NCI-H1105 (cell line): ENCODE measurements at places on chromosomes 6 and 20.

DNA sequence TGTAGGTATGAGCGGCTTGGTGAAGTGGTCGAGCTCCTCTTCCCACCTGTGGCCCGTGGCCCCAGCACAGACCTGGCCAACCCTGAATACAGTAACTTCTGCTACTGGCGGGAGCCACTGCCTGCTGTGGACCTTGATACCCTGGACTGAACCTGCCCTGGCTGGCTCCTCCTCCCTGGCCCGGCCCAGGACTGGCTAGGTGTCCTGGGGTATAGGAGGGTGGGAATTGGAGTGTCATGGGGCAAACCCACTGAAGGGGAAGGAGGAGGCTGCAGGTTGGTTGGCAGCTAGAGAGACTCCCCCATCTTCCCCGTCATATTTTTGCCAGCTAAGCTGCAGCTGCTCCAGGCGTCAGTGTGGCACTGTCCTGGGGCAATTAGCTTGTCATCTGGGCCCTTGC, 7.9 kb downstream of the EMILIN3 start:
- DNase-seq: no peak

GRCh38 chr6:110646419-110646698, 168.9 kb downstream of the CDK19 start:
- no peak for DNase-seq

GRCh38 chr6:153162646-153163045, 31.6 kb upstream of the RGS17 start:
- DNase-seq: no peak

DNA sequence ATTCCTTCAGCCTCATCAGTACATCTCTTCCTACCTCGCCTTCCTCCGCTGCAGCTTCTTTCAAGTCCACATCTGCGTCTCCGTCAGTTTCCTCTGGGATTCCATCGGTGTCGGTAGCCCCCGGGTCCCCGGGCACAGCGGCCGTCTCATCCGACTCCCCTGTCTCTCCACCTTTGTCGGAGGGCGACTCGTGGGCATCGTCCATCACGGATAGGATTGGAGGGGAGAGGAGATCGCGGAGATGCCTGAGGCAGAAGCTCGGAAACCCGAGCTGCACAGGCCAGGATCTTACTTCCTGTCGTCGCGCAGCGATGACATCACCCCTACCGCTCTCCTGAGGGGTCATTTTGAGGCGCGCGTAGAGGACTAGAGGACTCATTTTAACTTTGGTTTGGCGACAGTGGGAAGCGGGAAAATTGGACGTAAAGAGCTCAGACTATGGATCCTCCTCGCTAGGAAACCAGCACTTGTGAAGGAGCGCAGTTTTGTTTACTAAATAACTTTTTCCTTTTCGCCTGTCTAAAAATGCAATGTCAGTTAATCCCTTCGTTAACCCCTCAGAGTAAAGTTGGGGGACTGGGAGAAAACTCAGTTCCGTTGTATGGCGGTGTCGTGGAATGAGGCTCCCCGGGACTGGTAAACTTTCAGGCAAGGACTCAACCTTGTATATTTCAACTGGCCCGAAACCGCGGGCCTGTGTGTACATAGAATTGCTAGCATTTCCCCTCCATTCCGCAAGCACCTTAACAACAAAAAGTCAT, at the start of gene TAF11:
TAF11 (minus strand) TSS at position 290 of the 761 bp plus-strand sequence; CDS start at position 205, 85 bp downstream.
- DNase-seq: peak; percentile 95

GRCh38 chr6:17385660-17386059, 7.7 kb upstream of the CAP2 start:
- DNase-seq: no peak

- DNase-seq: no peak
These were observed 13.0 kb upstream of the FAM217A start for GRCh38 chr6:4091941-4092340.
